ENCODE measurements at places on chromosomes 2 and 18. TPM values are rescaled to one million over a fixed set of nuclear protein-coding genes. Genes with fewer than 3 reads are reported as not detected.
A peak's percentile ranks its signal among the peaks of the same experiment; 100 is the strongest.

Gene SERPINB10
- total RNA-seq: not detected

Gene COBLL1
- 8.0 TPM for total RNA-seq

- H3K4me1 ChIP-seq: no peaks in the 10 kb centered on the region
- H3K36me3 ChIP-seq: no peaks in the 10 kb centered on the region
- DNase-seq: no peak
- H3K4me3 ChIP-seq: no peak overlapping the region
- no peaks in the 10 kb centered on the region for H3K27me3 ChIP-seq
Observed at GRCh38 chr2:135709992-135710391, 31.7 kb upstream of the UBXN4 start.

DNA sequence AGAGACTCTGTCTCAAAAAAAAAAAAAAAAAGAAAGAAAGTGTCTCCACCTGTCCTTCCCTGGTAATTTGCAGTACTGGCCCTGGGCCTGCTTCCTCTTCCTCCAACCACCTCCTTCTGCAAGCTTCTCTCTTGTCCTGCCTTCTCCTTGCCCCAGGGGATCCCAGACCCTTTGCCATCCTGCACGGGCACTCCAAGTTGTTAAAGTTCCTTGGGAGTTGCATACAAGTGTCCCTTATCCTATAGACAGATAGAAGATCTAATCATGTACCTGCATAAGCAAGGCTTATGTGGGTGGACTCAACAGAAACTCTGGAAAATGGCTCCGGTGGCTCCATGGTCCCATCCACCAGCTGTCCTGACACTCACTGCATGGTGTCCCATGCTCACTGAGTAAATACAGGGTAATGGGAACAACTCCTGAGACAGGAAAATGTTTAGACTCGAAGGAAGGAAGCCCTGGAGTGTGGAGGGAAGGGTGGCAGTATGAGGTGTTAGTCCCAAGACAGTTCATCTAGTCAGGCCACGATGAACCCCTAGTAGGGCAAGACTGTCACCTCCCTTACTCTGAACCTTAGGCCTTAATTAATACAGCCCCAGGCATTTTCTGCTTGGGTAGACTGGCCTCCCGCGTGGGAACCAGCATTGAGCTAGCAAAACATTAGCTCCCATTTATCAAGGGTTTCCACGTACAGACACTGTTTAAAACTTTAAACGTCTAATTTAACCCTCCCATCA is 17.1 kb downstream of the ODC1 start:
- no peak overlapping the region for H3K27ac ChIP-seq
- H3K27me3 ChIP-seq: no peaks in the 10 kb centered on the region
- DNase-seq: no peak

Gene GAREM1
- 10.2 TPM for total RNA-seq

Gene FSHR
- total RNA-seq: not detected

Gene KHK
- total RNA-seq: 10.4 TPM

Gene ANKRD62
- 0.20 TPM for total RNA-seq

Gene MALT1
- 19.0 TPM for total RNA-seq

Gene TMEM37
- 1.2 TPM for total RNA-seq

Gene ELMOD3
- 18.1 TPM for total RNA-seq

Gene ELOA2
- total RNA-seq: not detected

Gene SH3RF3
- 6.1 TPM for total RNA-seq

Gene KCNK3
- total RNA-seq: not detected

DNA sequence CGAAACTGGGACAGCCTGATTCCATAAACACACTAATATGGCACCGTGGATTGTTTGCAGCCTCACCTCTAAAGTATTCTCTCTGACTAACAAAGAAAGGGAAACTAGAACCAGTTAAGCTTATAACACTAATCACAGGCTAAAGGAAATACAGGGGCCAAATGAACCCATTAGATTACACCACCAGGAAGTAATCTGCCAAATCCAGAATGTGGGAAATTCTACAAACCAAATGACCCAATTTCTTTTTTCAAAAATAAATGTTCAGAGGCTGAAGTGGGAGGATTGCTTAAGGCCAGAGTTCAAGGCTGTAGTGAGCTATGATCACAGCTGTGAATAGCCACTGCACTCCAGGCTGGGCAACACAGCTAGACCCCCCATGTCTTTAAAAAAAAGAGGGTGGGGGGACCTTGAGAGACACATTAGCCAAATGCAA is 1.5 kb upstream of the MPPE1 start:
- no peak for DNase-seq
- peak overlapping the region; percentile 72 for H3K27ac ChIP-seq
- peaks cover 7% of the 10 kb centered on the region for H3K36me3 ChIP-seq
- no peaks in the 10 kb centered on the region for H3K27me3 ChIP-seq

- H3K4me1 ChIP-seq: peaks cover 13% of the 10 kb centered on the region
- DNase-seq: no peak
- H3K27me3 ChIP-seq: no peaks in the 10 kb centered on the region
- H3K27ac ChIP-seq: no peak overlapping the region
- H3K4me3 ChIP-seq: no peak overlapping the region
Observed at GRCh38 chr18:55047546-55047945, 88.3 kb upstream of the CCDC68 start.

DNA sequence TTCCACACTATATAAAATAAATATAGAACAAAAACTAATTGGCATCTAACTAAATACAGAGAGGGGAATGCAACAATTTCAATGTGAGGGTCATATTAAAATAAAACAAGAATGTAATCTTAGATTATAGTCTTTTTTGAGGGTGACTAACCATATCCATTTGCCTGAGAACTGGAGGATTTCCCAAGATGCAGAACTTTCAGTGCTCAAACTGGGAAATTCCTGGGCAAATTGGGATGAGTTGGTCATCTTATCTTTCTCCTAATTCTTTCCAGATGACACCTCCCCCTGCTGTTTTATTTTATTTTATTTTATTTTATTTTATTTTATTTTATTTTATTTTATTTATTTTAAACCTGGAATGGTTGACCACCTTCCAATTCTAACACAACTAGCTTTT is 846.2 kb downstream of the SLC4A3 start:
- DNase-seq: no peak
- no peaks in the 10 kb centered on the region for H3K27me3 ChIP-seq
- H3K4me1 ChIP-seq: peaks cover 14% of the 10 kb centered on the region
- no peaks in the 10 kb centered on the region for H3K36me3 ChIP-seq

GRCh38 chr2:232949016-232949415 is 64.0 kb downstream of the NGEF start:
- no peak overlapping the region for H3K4me3 ChIP-seq
- DNase-seq: no peak
- H3K36me3 ChIP-seq: no peaks in the 10 kb centered on the region
- H3K27ac ChIP-seq: no peak overlapping the region
- H3K4me1 ChIP-seq: peaks cover 10% of the 10 kb centered on the region

Gene CYS1
- 0.43 TPM for total RNA-seq

DNA sequence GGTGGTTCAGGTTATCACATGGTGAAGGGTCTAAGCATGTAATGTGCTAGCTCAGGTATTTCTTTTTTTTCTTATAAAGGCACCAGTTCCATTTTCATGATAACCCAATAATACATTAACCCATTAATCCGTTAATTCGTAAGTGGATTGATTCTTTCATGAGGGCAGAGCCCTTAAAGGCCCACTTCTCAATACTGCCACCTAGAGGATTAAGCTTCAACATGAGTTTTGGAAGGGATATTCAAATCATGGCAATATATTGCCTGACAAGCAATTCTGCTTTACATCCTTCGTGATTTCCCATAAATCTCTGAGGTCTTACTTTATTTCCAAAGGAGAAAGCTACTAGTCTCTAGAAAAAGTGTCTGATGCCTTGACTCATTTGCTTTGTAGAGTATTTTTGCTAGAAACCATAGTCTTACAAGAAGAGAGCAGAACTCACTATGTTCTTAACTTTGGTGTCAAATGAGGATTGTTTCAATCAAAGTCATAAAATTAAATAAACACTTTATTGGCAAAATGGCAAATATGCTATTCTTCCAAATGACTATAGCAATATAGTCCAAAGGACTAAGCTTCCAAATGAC is 271.3 kb downstream of the KCNS3 start:
- H3K27ac ChIP-seq: no peak overlapping the region
- no peak for DNase-seq
- peaks cover 13% of the 10 kb centered on the region for H3K4me1 ChIP-seq
- no peaks in the 10 kb centered on the region for H3K36me3 ChIP-seq
- no peaks in the 10 kb centered on the region for H3K27me3 ChIP-seq

DNA sequence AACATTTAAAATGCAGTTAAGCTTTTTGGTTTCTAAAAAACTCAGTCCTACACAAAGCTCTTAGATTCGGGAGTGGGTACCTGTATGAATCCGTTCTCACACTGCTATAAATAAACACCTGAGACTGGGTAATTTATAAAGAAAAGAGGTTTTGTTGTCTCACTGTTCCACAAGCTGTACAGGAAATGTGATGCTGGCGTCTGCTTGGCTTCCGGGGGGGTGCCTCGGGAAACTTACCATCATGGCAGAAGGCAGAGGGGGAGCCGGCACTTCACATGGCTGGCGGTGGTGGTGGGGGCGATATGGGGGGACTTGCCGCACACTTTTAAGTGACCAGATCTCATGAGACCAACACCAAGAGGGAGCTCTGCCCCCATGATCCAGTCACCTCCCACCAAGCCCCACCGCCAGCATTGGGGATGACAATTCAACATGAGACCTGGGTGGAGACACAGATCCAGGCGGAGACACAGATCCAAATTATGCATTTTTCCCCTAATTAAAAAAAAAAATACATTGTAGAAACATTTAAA is 222.5 kb downstream of the GBX2 start:
- no peaks in the 10 kb centered on the region for H3K36me3 ChIP-seq
- no peaks in the 10 kb centered on the region for H3K4me1 ChIP-seq

GRCh38 chr2:46305767-46306166 is 8.6 kb downstream of the EPAS1 start:
- H3K4me3 ChIP-seq: peak overlapping the region; percentile 15
- DNase-seq: peak; percentile 50
- H3K27me3 ChIP-seq: no peaks in the 10 kb centered on the region
- peak overlapping the region; percentile 87 for H3K27ac ChIP-seq

- DNase-seq: no peak
- H3K27me3 ChIP-seq: no peaks in the 10 kb centered on the region
- H3K27ac ChIP-seq: no peak overlapping the region
- H3K4me3 ChIP-seq: no peak overlapping the region
Observed at GRCh38 chr18:26268454-26268853, 42.2 kb downstream of the TAF4B start.

- H3K27me3 ChIP-seq: no peaks in the 10 kb centered on the region
- no peaks in the 10 kb centered on the region for H3K36me3 ChIP-seq
- no peak for DNase-seq
- H3K27ac ChIP-seq: no peak overlapping the region
- no peak overlapping the region for H3K4me3 ChIP-seq
Observed at GRCh38 chr2:114724454-114724853, 282.0 kb downstream of the DPP10 start.

DNA sequence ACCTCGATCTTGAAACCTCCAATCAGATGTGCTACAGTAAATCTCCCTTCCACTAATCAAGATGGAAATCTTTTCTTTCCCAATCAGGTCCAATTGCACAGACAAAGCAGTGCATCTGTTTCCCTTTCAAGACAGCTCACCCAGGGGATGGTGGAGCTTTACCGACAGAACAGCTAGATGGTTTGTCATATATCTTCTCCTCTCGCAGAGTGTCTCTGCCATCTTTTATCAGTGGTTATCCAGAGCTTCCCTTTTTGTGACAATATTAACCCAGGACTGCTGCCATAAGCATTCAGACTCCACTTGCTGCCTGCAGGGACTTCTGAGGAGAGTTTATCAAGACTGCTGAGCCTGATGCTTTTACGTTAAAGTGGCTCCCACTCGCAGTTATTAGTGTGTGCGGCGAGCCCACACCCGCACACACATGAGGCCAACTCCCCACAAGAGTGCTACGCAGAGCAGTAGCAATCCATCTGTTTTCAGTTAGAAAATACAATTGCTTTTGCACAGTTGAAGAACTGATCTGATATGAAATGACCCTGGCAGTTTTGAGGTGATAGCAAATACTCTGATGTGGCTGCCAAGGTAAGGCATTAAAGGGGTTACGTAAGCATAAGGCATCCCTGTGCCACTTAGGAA is 398.9 kb downstream of the NCKAP5 start:
- H3K27ac ChIP-seq: no peak overlapping the region
- no peaks in the 10 kb centered on the region for H3K4me1 ChIP-seq
- H3K27me3 ChIP-seq: no peaks in the 10 kb centered on the region
- H3K36me3 ChIP-seq: no peaks in the 10 kb centered on the region
- no peak for DNase-seq

GRCh38 chr2:223856021-223856420 is 18.6 kb upstream of the AP1S3 start:
- H3K27me3 ChIP-seq: no peaks in the 10 kb centered on the region
- H3K36me3 ChIP-seq: no peaks in the 10 kb centered on the region
- H3K4me3 ChIP-seq: no peak overlapping the region
- H3K4me1 ChIP-seq: peaks cover 66% of the 10 kb centered on the region
- H3K27ac ChIP-seq: peak overlapping the region; percentile 54

Gene NTSR2
- not detected for total RNA-seq

GRCh38 chr2:47323822-47324171 is 79.2 kb upstream of the MSH2 start:
- no peak overlapping the region for H3K4me3 ChIP-seq
- no peaks in the 10 kb centered on the region for H3K36me3 ChIP-seq
- H3K4me1 ChIP-seq: peaks cover 45% of the 10 kb centered on the region
- DNase-seq: no peak
- no peaks in the 10 kb centered on the region for H3K27me3 ChIP-seq

Gene GALNT14
- total RNA-seq: 3.1 TPM

GRCh38 chr2:191291471-191291870 is 46.3 kb downstream of the MYO1B start:
- no peak for DNase-seq
- no peaks in the 10 kb centered on the region for H3K4me1 ChIP-seq
- no peaks in the 10 kb centered on the region for H3K36me3 ChIP-seq

Data from PC-9 (cell line).